ENCODE measurements at places on chromosomes 5 and 9. TPM values are rescaled to one million over a fixed set of nuclear protein-coding genes. Genes with fewer than 3 reads are reported as not detected.

Gene FOXD4
- total RNA-seq: 0.39 TPM

Gene RLN1
- not detected for total RNA-seq

Gene RASGRF2
- 1.2 TPM for total RNA-seq

Gene TRIP13
- 2.1 TPM for total RNA-seq

Gene IFNK
- not detected for total RNA-seq

Gene ARHGEF39
- total RNA-seq: 5.2 TPM

Gene EPB41L4B
- 150 TPM for total RNA-seq

Gene ADRA1B
- 1.1 TPM for total RNA-seq

Gene BARHL1
- not detected for total RNA-seq

Gene MYORG
- total RNA-seq: 72.3 TPM

All from left colon (tissue), 2 donors.